T follicular helper cell (primary cell): ENCODE measurements at places on chromosomes 7 and 10.

DNA sequence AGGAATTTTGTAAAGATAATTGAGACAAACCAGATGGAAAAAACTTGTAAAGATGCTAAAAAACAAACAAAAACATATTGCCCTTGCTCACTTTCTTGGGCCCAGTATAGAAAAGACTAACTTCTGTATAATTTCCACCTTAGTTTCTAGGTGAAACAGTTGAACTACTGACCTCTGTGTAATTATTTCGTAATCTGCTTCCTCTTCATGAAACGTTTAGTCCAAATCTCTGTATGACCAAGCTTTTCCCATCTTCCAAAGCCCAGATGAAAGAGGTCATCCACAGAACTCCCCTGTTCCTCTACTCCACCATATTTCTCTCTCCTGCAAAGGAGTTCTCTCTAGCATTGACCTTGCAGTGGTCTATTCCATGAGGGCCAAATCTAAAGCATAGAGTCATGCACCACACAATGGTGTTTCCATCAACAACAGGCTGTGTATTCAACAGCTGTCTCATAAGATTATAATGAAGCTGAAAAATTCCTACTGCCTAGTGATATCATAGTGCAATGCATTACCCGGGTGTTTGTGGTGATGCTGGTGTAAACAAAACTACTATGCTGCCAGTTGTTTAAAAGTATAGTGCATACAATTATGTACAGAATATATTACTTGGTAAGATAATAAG lies 647.6 kb downstream of the TNS3 start:
- no peak for DNase-seq

- DNase-seq: no peak
These were observed 81.9 kb upstream of the C1GALT1 start for GRCh38 chr7:7100432-7100849.

- DNase-seq: no peak
These were observed 235.0 kb downstream of the CCSER2 start for GRCh38 chr10:84563355-84563754.

DNA sequence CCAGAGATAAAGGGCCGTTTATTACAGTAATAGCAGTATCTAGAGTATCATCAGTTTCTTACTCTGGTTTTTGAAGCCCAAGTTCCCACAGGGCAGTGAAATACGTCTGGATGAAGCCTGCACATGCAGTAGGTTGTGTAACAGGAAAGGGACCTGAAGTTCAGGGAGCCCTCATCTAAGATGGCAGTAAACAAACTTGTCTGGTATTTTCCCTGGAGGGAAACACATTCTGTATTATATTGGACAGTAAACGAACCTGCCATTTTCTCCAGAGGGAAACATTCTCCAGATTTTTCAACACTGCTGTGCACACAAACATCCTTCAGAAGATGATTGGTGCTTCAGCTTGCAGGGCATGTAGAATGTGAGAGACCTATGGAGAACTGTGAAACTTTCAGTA lies 189.9 kb downstream of the TFEC start:
- DNase-seq: no peak

GRCh38 chr7:108158776-108159175 lies 28.6 kb upstream of the LAMB4 start:
- no peak for DNase-seq

DNA sequence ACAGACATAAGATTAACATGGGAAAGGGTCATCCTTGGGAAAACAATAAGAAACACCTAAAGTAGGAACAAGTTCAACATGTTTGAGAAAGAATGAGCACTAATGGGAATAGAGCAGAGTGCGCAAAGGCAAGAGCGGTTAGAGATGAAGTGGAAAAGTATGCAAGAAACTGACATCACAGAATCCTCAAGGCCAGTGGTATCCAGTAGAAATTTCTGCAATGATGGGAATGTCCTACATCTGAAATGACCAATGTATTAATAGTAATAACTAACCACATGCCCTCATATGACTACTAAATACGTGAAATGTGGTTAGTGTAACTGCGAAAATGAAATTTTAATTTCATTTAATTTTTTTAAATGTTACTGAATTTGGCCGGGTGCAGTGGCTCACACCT lies 54.8 kb downstream of the TFEC start:
- DNase-seq: no peak

- DNase-seq: peak; percentile 50
These were observed 5.3 kb downstream of the ESYT2 start for GRCh38 chr7:158824028-158824427.

DNA sequence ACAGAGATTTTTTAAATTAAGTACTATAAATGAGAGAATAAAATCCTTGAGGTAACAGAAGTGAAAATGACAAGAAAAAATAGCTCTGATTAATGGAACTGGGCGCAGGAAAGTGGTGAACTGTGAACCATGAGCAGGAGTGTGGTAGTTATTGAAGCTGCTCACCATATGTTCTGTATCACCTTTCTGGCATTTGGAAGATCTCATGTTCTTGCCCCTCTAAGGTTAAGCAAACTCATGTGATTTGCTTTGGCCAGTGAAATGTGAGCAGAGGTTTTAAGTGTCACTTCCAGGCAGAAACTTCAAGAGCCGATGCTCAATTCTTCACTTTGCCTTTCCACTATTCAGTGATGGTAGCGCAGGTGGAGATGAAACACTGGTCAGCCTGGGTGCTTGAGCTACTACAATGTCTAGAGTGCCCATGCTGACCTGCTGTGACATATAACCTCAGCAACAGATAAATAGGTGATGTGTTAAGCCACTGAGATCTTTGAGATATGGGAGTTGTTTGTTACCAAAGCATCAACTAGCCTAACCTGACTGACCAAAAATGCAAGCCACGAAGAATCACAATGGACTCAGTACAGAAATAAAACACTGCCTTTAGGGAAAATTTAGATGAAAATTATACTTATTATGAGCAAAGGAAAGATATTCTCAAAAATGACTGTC lies 18.4 kb downstream of the MTPAP start:
- DNase-seq: no peak

GRCh38 chr7:50783801-50784507 lies 1.3 kb upstream of the GRB10 start:
- DNase-seq: no peak

DNA sequence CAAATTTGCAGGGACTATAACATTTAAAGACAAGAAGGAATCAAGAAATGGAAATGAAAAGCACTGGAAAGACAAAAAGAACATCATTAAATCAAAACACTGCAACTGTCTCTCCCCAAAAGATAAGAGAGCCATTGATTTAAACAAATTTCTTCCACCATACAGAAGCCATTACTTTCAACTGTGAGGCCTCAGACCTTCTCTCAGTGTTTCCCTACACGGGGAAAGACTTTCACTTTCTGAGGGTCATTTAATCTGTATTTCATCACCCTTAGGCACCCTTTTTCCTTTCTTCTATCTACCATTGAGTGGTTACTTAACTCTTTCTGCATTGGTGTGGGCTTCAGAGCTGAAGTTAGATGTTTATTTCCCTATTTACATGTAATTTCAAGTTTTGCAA lies 47.5 kb downstream of the CCDC172 start:
- no peak for DNase-seq

GRCh38 chr7:115851291-115851690 lies 179.3 kb downstream of the TFEC start:
- no peak for DNase-seq

GRCh38 chr10:23063045-23063972 lies 32.1 kb upstream of the MSRB2 start:
- DNase-seq: no peak

DNA sequence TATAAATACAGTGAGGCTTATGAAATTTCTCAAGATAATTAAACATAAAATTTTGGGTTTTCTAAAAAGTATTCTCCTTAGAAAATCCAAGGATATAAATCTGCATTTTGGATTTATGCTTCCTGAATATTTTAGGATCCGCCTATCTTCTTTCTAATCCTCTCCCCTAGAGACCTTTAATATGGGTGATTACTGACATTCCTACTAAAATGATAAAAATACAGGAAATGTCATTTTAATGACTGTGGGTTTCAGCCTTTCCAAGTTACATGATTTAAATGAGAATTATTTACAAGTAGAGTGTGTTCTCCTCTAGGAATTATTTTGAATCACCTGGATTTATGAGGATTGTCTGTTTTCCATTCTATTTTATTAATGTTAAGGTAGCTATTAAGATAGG lies 150.4 kb downstream of the C7orf25 start:
- DNase-seq: no peak

DNA sequence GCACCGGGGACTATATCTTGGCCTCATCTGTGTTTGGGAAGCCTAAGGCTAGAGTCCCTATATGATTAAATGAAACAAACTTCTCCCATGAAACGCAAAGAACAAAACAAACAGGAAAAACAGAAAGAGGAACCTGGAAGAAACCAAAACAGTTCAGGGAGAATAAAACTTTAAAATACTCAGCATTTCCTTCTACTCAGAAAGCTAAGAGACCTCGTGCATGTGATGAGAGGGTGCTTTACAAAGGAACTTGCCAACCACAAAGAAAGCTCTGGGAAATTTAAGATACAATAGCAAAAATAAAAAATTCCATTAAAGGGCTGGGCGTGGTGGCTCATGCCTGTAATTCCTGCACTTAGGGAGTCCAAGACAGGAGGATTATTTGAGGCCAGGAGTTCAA lies 6.9 kb downstream of the PILRA start:
- DNase-seq: no peak

- DNase-seq: no peak
These were observed 92.8 kb upstream of the ZMIZ1 start for GRCh38 chr10:78975926-78976325.

- DNase-seq: no peak
These were observed 121.5 kb upstream of the PRR15 start for GRCh38 chr7:29442146-29442545.

DNA sequence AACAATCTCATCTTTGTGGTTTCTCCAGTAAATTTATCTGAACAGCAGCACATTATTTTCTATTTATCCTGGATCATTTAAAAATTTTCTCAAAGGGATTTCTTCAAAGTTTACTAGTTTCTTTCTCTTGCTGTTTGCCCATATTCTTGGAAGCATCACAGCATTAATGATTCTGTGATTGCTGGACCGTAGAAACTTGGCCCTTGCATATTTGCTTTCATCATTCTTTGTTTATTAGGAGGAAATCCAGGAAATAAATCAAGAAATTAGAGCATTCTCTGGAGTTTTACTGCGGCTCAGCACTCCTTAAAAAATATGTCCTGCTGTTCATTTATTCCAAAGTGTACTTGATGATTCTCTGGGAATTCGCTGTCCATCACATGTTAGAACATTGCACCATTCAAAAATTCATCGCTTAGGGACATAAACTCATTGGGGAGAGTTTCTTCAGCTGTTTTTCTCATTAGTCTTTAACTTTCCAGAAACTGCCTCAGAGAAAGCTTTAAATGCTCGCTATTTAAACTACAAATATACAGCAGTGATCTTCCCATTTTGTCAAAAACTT lies 264.0 kb upstream of the CDC14C start:
- DNase-seq: no peak

- no peak for DNase-seq
These were observed 587.0 kb downstream of the PARD3 start for GRCh38 chr10:34228066-34228465.

- no peak for DNase-seq
These were observed 158.8 kb downstream of the NXPH1 start for GRCh38 chr7:8592167-8592566.

GRCh38 chr10:118687472-118687871 lies 67.3 kb downstream of the CACUL1 start:
- no peak for DNase-seq

GRCh38 chr10:14502431-14502830 lies 171.7 kb upstream of the FRMD4A start:
- DNase-seq: no peak

- no peak for DNase-seq
These were observed 23.0 kb upstream of the ZRANB1 start for GRCh38 chr10:124918906-124919305.

DNA sequence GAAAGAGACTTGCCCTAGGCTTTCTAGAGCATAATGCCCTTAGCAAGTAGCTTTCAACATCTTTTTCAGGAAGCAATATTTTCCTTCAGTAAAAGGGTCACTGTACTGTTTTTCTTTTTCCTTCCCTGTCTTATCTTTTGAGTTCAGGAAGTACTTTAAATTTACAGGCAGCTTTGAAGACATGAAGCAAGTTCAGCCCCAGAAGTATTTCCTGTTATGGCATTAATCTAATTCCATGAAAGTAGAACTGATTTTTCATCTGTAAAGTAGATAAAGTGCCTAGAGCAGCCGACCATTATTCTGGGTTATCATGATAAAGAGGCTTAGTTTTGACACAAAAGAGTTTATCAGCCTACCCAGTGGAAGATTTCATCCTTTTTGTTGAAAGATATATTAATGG lies 288.2 kb downstream of the ADK start:
- no peak for DNase-seq

DNA sequence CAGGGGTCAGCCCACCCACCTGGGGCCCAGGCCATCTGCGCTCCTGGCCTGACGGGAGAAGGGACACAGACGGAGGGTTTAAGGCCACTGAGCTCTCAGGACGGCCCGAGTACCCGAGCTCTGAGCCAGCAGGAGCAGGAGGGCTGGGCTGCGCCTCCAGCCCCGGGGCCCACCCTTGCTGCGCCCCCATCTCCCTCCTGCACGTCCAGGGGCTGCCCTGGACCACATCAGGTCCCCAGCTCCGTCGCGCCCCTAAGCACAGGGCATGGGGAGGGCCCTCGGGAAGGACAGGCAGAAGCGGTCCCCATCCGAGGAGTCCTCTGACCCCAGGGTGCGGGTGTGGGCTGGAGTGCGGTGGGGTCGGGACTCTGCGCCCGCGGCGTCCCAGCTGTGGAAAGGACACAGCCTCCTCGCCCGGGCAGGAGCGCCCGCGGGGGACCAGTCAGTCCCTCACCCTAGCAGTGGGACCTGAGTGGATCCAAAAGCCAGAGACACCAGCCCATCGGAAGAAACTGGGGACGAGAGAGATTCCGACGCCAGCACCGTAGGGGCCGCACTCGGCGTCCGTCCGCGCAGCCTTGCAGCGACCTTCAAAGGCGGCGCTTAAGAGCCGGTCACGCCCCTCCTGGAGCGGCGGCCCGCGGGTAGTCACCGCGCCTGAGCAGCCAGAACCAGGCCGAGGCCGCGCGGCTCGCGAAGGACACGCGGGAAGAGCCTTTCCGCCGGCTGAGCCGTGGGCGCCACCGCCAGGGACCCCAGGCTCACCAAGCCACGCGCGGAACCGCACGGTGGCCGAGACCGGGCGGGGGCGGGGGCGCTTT lies 15.9 kb downstream of the CAMK2B start:
- no peak for DNase-seq
